ENCODE measurements at places on chromosomes 13 and 19. TPM values are rescaled to one million over a fixed set of nuclear protein-coding genes. Genes with fewer than 3 reads are reported as not detected.
A peak's percentile ranks its signal among the peaks of the same experiment; 100 is the strongest.

Gene ZNF497
- 2.1 TPM for total RNA-seq

DNA sequence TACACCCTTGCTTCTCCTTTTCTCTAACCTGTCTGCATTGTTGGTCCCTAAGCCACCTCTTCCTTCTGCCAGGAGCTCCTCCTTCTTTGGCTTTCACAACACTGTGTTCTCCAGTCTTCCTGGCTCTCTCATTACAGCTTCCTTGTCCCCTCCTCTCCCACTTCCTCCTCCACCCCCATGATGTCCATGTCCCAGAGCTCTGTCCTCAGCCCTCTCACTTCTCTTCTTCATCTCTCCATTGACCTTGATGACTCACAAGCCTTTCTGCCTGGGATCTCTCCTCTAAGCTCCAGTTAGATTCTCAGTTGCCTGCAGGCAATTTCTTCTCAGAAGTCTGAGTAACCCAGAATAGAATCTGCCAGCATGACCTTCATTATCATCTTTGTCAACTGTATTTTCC, 100.3 kb upstream of the WASF3 start:
- H3K27ac ChIP-seq: no peak overlapping the region
- H3K27me3 ChIP-seq: peaks cover 8% of the 10 kb centered on the region
- no peak overlapping the region for H3K4me3 ChIP-seq
- DNase-seq: no peak
- H3K4me1 ChIP-seq: no peaks in the 10 kb centered on the region

DNA sequence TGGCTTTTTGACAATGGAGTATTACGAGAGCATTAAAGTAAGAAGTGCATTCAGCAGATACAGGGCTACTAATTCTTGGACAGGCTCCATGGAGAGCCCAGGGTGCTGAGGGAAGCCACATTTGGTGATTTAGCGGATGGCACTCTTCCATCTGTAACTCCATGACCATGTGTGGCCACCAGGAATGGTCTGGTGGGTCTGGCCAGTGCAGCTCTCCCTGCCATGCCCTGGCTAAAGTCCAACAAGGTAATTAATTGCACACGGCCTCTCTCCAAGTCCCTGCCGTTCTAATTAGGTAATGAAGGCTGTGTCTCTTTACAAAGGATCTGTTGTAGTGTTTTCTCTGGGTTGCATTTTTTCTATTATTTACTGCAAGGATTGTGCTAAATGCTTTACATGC, 4.3 kb upstream of the ZFR2 start:
- no peak overlapping the region for H3K27ac ChIP-seq
- peaks cover 19% of the 10 kb centered on the region for H3K27me3 ChIP-seq
- peaks cover 7% of the 10 kb centered on the region for H3K4me1 ChIP-seq
- DNase-seq: no peak

Gene RASL11A
- 1.4 TPM for total RNA-seq

- H3K27me3 ChIP-seq: peaks cover 71% of the 10 kb centered on the region
- DNase-seq: no peak
Measured at GRCh38 chr19:46408664-46409039, 4.7 kb downstream of the CCDC8 start.

Gene DACT3
- total RNA-seq: 0.75 TPM

GRCh38 chr19:41351339-41352245, 2.1 kb downstream of the TGFB1 start:
- peak overlapping the region; percentile 100 for H3K4me3 ChIP-seq
- peaks cover 42% of the 10 kb centered on the region for H3K4me1 ChIP-seq
- DNase-seq: peak; percentile 83
- H3K27me3 ChIP-seq: no peaks in the 10 kb centered on the region
- H3K36me3 ChIP-seq: peaks cover 28% of the 10 kb centered on the region
- H3K27ac ChIP-seq: peak overlapping the region; percentile 96

GRCh38 chr13:102628559-102628958, 31.8 kb downstream of the TPP2 start:
- no peaks in the 10 kb centered on the region for H3K27me3 ChIP-seq
- peaks cover 75% of the 10 kb centered on the region for H3K36me3 ChIP-seq
- DNase-seq: no peak
- no peak overlapping the region for H3K4me3 ChIP-seq
- H3K27ac ChIP-seq: no peak overlapping the region
- H3K4me1 ChIP-seq: no peaks in the 10 kb centered on the region

GRCh38 chr19:2837430-2837829, 3.8 kb upstream of the ZNF555 start:
- no peak overlapping the region for H3K4me3 ChIP-seq
- H3K27ac ChIP-seq: no peak overlapping the region
- DNase-seq: no peak

Gene PEAK3
- not detected for total RNA-seq

Gene VSTM1
- not detected for total RNA-seq

Gene OR7A5
- not detected for total RNA-seq

GRCh38 chr19:15367439-15367838, 12.1 kb downstream of the AKAP8 start:
- no peak overlapping the region for H3K27ac ChIP-seq
- no peaks in the 10 kb centered on the region for H3K27me3 ChIP-seq
- no peak overlapping the region for H3K4me3 ChIP-seq
- H3K4me1 ChIP-seq: no peaks in the 10 kb centered on the region

GRCh38 chr19:13712767-13713201, 51.5 kb upstream of the MRI1 start:
- H3K36me3 ChIP-seq: no peaks in the 10 kb centered on the region
- no peak overlapping the region for H3K27ac ChIP-seq
- H3K4me3 ChIP-seq: no peak overlapping the region
- H3K4me1 ChIP-seq: no peaks in the 10 kb centered on the region
- H3K27me3 ChIP-seq: peaks cover 13% of the 10 kb centered on the region

Gene LGI4
- not detected for total RNA-seq

Gene LRRC4B
- total RNA-seq: not detected

DNA sequence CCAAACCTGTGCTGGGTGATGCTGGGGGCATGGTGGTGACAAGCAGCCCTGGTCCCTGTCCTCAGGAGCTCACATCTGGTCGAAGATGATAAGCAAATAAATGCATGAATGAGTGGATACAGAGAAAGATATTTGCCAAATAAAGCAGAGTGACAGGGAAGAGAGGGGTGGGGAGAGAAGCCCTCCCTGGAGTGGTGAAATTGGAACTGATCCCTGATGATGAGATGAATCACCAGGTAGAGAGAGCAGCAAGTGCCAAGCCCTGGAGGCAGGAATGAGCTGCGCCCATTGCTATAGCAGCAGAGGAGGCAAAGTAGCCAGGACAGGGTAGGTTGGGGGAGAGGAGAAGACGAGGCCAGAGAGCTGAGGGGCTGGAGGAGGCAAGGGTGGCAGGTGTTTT, 13.7 kb downstream of the FXYD5 start:
- no peak for DNase-seq
- H3K4me1 ChIP-seq: peaks cover 34% of the 10 kb centered on the region
- peak overlapping the region; percentile 88 for H3K27ac ChIP-seq
- H3K4me3 ChIP-seq: no peak overlapping the region
- no peaks in the 10 kb centered on the region for H3K27me3 ChIP-seq
- H3K36me3 ChIP-seq: peaks cover 74% of the 10 kb centered on the region

DNA sequence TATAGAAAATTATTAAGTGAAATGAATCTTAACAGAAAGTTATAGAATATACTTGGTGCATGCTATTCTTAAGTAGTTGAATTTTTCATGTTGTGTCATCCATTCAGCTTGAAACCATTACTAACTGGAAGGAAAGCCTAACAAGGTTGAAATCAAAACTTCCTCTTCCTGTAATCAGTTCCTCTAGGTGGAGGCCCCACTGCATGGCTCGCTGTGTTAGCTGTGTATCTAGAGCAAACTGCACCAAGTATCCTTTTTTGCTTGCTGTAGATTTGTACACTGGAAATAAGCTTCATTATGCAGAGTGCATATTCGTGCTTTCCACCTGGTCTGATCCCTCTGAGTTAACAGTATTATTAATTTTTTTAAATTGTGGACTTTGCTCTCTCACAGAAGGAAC, 1146.1 kb downstream of the EFNB2 start:
- no peaks in the 10 kb centered on the region for H3K36me3 ChIP-seq
- H3K4me3 ChIP-seq: no peak overlapping the region
- no peaks in the 10 kb centered on the region for H3K4me1 ChIP-seq
- H3K27ac ChIP-seq: peak overlapping the region; percentile 3
- DNase-seq: no peak

DNA sequence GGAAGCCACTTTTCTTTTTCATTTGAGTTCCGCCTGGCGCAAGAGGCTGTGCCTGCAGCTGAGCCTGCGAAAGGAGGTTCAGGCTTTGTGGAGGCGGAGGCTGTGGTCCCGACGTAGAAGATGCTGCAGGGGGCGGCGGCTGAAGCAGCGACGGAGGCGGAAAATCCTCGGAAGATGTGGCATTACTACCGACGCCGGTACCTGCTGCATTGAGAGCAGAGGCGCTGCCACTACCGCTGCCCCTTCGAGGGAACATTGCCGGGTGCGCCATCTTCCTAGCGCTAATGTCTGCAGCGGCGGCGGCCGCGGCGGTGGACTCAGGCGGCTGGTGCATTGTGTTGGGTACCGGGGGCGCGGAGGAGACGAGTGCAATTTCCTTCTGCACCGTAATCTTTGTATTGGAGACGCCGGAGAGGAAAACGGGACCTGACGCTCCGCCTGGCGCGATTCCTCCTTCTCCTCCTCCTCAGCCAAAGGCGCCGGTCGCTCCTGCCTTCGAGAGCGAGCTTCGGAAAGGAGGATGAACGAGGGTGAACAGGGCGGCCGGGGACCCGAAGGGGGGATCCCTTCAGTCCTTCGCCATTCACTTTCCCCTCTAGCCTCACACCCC, at the start of gene TSC22D1:
TSC22D1 (minus strand) TSS at position 590 of the 610 bp plus-strand sequence; CDS start at position 334, 256 bp downstream.
- peaks cover 3% of the 10 kb centered on the region for H3K27me3 ChIP-seq
- peaks cover 27% of the 10 kb centered on the region for H3K4me1 ChIP-seq
- H3K36me3 ChIP-seq: peaks cover 2% of the 10 kb centered on the region
- peak within 1 kb of the TSS; percentile 90 for H3K27ac ChIP-seq
- peak; percentile 46 for DNase-seq
- peak within 1 kb of the TSS; percentile 95 for H3K4me3 ChIP-seq

DNA sequence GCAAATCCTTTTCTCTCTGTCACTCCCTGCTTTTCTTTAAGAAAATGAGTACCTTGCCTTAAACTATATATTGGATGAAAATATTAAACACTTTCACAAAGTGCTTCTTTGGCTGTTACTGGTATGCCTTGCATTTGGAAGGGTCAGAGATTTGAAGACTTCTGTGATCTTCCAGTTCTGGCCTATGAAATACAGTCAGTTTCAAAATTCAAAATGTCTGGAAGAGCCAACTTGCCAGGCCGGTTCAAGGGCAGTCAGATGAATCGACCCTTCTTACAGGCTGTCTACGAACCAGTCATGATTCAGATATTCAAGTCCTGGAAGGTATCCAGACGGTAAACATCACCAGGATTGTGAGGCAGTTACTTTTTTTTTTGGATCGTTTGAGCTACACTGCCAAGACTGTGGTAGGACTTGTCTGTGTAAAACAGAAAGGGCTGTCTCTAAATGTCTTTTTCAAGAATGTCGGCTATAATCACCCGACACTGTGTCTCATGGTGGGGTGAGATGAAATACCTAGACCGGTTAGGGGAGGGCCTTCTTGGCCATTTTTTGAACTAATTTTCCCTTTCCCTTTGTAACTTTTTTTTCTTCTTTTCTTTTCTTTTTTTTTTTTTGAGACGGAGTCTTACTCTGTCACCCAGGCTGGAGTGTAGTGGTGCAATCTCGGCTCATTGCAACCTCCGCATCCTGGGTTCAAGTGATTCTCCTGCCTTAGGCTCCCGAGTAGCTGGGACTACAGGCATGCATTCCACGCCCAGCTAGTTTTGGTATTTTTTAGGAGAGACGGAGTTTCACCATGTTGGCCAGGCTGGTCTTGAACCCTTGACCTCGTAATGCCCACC, 11.2 kb downstream of the ACTN4 start:
- no peak for DNase-seq
- H3K27ac ChIP-seq: peak overlapping the region; percentile 47
- peaks cover 44% of the 10 kb centered on the region for H3K4me1 ChIP-seq
- no peaks in the 10 kb centered on the region for H3K27me3 ChIP-seq

Gene ADM5
- total RNA-seq: 6.8 TPM

- peaks cover 3% of the 10 kb centered on the region for H3K27me3 ChIP-seq
- no peak overlapping the region for H3K4me3 ChIP-seq
- H3K27ac ChIP-seq: no peak overlapping the region
- no peak for DNase-seq
Measured at GRCh38 chr13:25860265-25860664, 191.6 kb downstream of the SHISA2 start.

Gene FFAR2
- total RNA-seq: not detected

DNA sequence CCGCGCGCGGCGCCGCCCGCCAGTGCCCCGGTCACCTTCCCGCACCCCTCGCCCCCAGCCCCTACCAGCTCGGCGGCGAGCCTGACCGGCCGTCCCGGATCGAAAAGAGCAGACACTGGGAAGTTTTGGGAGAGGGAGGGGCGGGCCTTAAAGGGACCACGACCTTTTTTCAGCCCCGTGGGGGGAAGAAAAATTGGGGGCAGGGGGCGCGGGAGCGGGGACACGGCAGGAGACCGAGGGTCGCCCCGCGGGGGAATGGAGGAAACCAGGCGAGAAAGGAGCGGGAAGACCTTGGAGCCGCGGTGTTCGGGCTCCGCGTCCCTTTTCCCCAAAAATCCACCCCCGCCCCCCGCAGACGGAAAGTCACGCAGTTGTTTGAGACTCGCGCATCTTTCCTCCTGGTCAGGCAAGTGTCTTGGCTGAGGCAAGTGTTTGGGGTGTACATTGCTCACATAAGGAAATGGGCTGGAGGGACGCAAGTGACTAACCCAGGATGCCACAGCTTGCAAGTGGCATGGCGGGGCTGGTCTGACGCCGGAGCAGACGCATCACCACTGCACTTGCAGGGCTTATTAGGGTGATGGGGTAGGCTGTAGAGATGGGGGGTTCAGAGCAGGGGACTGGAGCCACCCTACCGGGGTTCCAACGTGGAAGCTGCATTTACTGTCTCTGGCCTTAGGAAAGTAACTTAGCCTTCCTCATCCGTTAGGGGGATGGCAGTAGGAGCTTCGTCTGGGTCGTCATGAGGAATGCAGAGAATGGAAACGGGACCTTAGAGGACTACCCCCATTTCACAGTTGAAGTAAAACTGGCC, 2.7 kb upstream of the HNRNPL start:
- no peaks in the 10 kb centered on the region for H3K27me3 ChIP-seq
- peaks cover 59% of the 10 kb centered on the region for H3K4me1 ChIP-seq
- DNase-seq: peak; percentile 45
- H3K36me3 ChIP-seq: peaks cover 25% of the 10 kb centered on the region
- peak overlapping the region; percentile 99 for H3K27ac ChIP-seq
- H3K4me3 ChIP-seq: peak overlapping the region; percentile 94

DNA sequence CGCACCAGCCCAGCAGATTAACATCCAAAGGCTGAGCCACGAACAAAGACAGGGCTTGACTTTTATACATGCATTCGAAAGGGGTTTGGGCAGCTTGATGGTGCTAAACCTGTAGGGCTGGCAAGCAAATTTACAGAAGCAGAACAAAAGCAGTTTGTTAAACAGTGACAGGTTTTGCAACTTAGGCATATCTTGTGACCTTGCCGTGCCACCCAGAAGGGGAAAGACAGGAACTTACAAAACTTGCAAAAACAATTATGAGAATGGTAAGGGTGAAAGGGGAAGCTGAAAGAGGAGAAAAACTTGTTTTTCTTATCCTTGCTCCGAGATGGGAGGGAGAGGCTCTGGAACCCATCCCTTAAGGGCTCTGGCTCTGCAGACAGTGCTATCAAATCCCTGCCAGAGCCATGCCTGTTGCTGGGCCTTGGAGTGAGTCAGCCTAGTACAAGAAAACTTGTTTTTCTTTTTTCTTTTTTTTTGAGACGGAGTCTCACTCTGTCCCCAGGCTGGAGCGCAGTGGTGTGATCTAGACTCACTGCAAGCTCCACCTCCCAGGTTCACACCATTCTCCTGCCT, 1325.2 kb upstream of the PRR20A start:
- H3K4me1 ChIP-seq: no peaks in the 10 kb centered on the region
- H3K4me3 ChIP-seq: no peak overlapping the region
- no peak for DNase-seq
- no peaks in the 10 kb centered on the region for H3K36me3 ChIP-seq
- no peaks in the 10 kb centered on the region for H3K27me3 ChIP-seq
- H3K27ac ChIP-seq: no peak overlapping the region

Gene MAP1S
- 80.5 TPM for total RNA-seq

All from activated B cell treated with CpG ODN at 0.5 μM for 24 hours (primary cell).